Panc1 (cell line): ENCODE measurements at places on chromosomes 5 and 9. TPM values are rescaled to one million over a fixed set of nuclear protein-coding genes. Genes with fewer than 3 reads are reported as not detected.

The PCDHGA6 gene
- 0.59 TPM for total RNA-seq

The BAAT gene
- 0.08 TPM for total RNA-seq

The POU5F2 gene
- 0.39 TPM for total RNA-seq

The DBH gene
- not detected for total RNA-seq

- H3K4me1 ChIP-seq = no peaks in the 10 kb centered on the region
- no peak overlapping the region for H3K27ac ChIP-seq
- H3K27me3 ChIP-seq = no peaks in the 10 kb centered on the region
- H3K4me3 ChIP-seq = no peak overlapping the region
- peaks cover 8% of the 10 kb centered on the region for H3K36me3 ChIP-seq
- no peak for DNase-seq
These were observed 96.7 kb upstream of the RETREG1 start for GRCh38 chr5:16713386-16713928.

The FCN1 gene
- not detected for total RNA-seq

- no peak for DNase-seq
- no peaks in the 10 kb centered on the region for H3K36me3 ChIP-seq
- no peaks in the 10 kb centered on the region for H3K27me3 ChIP-seq
- H3K4me3 ChIP-seq = no peak overlapping the region
These were observed 25.2 kb upstream of the BARHL1 start for GRCh38 chr9:132557159-132557558.

DNA sequence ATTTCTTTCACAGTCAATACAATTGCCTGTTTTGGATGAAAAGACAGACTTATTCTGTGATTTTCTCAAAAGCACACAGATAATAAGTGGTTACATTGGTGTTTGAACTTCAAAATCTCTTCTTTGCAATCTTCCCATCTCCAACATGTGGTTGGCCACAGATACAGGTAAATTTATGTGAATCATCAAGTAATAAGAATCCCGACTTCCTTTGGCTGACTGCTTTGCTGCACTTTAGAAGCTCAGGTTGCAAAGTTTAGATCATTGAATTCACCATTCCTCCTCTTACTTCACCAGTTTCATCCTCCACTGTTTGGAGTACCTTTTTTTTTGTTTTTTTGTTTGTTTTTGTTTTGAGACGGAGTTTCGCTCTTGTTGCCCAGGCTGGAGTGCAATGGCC, 56.5 kb upstream of the ADRB2 start:
- no peak overlapping the region for H3K4me3 ChIP-seq
- H3K36me3 ChIP-seq = no peaks in the 10 kb centered on the region
- DNase-seq = no peak
- no peak overlapping the region for H3K27ac ChIP-seq

DNA sequence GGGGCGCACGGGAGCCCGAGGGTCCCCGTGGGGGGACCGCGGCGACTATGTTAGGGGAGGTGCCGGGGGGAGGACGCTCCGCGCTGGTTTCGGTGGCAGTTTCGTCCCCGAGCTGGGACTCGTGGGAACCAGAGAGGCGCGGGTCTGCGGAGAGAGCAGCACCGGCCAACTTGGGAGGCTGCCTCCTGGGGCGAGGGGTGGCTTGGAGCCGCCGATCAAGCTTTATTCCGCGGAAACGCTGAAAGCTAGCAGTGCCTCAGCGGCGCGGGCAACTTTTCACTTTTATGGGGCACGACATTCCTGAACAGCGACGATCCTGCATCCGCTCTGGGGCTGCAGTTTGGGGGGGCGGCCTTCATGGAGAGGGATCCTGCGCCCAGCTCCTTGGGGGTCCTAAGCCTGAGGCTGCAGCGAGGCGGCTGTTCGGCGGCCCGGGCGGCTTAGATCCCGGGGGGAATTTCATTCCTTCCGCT, 369 bp downstream of the OCLN start:
- H3K36me3 ChIP-seq = no peaks in the 10 kb centered on the region; the same call in 1 of the 2 replicates
- H3K4me1 ChIP-seq = peaks cover 33% of the 10 kb centered on the region
- peak overlapping the region; percentile 92 for H3K27ac ChIP-seq
- H3K4me3 ChIP-seq = peak overlapping the region; percentile 86
- no peaks in the 10 kb centered on the region for H3K27me3 ChIP-seq

- H3K36me3 ChIP-seq = no peaks in the 10 kb centered on the region
- H3K27ac ChIP-seq = no peak overlapping the region
- no peaks in the 10 kb centered on the region for H3K4me1 ChIP-seq
- no peak for DNase-seq
These were observed 224.9 kb downstream of the EBF1 start for GRCh38 chr5:158874792-158875191.

DNA sequence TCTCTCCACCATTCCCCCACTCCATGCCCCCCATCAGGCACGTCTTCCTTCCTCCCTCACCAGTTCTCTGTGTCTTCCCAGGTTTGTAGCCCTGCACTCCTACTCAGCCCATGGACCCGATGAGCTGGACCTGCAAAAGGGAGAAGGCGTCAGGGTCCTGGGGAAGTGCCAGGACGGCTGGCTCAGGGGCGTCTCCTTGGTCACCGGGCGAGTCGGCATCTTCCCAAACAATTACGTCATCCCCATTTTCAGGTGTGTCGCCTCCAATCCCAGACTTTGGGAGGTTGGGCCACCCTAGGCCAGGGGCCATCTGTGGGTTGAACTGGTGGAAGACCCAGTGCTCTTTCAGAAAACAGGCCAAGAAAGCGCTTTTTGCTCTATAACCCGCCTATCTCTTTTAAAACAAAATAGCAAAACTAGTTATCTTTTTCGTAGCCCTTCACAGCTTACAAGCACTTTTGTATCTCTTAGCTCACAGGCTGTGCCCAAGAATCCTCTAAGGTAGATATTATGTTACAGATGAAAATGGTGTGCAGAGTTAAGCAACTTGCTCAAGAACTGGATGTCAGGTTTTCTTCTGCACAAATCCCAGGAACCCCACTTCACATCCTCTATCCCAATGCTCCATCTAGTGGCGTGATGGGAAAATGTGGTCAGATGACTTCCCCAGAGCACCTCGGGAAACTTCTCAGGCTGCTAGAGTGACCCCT, 56.2 kb downstream of the PLAC8L1 start:
- H3K4me3 ChIP-seq = no peak overlapping the region
- no peaks in the 10 kb centered on the region for H3K36me3 ChIP-seq
- no peaks in the 10 kb centered on the region for H3K4me1 ChIP-seq
- H3K27ac ChIP-seq = no peak overlapping the region
- peak; percentile 22 for DNase-seq

DNA sequence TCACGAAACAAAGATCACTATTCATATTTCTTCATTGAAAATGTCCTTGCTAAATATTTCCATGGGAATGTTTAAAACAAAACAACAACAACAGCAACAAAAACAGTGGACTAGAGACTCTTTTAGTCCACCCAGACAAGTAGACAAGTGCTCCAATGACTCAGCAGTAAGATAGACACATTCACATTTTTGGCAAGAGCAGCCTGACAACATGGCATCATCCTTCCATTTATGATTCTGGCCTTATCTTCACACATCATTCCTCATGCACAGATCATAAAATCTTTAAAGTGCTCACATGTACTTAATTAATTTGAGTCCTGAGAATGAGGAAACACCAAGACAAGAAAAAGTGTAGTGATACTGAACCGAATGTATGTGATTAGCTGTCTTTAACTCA, 132.6 kb upstream of the PDE4D start:
- H3K4me1 ChIP-seq = no peaks in the 10 kb centered on the region
- no peak overlapping the region for H3K27ac ChIP-seq
- H3K36me3 ChIP-seq = no peaks in the 10 kb centered on the region
- DNase-seq = no peak
- H3K4me3 ChIP-seq = no peak overlapping the region

DNA sequence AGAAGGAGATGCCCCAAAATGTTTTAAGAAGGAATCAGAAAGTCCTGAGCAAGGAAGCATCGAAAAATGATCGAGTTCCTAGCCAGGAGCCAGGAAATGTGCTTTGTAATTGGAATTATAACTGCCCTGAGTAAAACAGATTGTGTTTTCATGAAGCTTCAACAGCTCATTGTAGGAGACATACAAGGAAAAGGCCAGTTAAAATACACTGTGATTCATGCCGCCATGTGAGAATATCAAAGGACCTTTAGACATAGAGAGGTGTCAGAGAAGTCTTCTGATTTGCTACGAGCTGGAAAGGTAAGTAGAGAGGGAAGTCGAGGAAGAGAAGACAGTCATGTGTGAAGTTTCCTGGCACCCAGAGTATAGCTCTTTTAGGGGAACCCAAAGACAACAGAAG, 60.9 kb downstream of the NR3C1 start:
- no peak overlapping the region for H3K4me3 ChIP-seq
- peak overlapping the region; percentile 74; the same call in 1 of the 2 replicates for H3K27ac ChIP-seq
- H3K4me1 ChIP-seq = peaks cover 38% of the 10 kb centered on the region

- no peak for DNase-seq
- H3K27me3 ChIP-seq = no peaks in the 10 kb centered on the region
- no peak overlapping the region for H3K4me3 ChIP-seq
- no peaks in the 10 kb centered on the region for H3K4me1 ChIP-seq
- H3K27ac ChIP-seq = no peak overlapping the region
- no peaks in the 10 kb centered on the region for H3K36me3 ChIP-seq
These were observed 361.7 kb downstream of the TAF11L14 start for GRCh38 chr5:17995997-17996396.

GRCh38 chr5:102670224-102670836, 84.8 kb upstream of the PAM start:
- no peaks in the 10 kb centered on the region; the same call in 1 of the 2 replicates for H3K36me3 ChIP-seq
- H3K4me3 ChIP-seq = no peak overlapping the region
- no peak overlapping the region for H3K27ac ChIP-seq
- no peaks in the 10 kb centered on the region; the same call in 1 of the 2 replicates for H3K27me3 ChIP-seq
